ENCODE measurements at places on chromosomes 12 and 14. TPM values are rescaled to one million over a fixed set of nuclear protein-coding genes. Genes with fewer than 3 reads are reported as not detected.

- DNase-seq = no peak
- H3K4me3 ChIP-seq = peak overlapping the region; percentile 3
- H3K27me3 ChIP-seq = no peaks in the 10 kb centered on the region
Measured at GRCh38 chr12:89346741-89347324, 5.5 kb downstream of the DUSP6 start.

GRCh38 chr12:6078398-6079096 is 45.9 kb downstream of the VWF start:
- no peak for DNase-seq
- H3K27ac ChIP-seq = no peak overlapping the region
- H3K4me1 ChIP-seq = peaks cover 41% of the 10 kb centered on the region

Gene RERGL
- 5.0 TPM for total RNA-seq

Gene EIF2S3B
- 0.17 TPM for total RNA-seq

Gene TAS2R50
- total RNA-seq = 4.2 TPM

- peaks cover 96% of the 10 kb centered on the region for H3K36me3 ChIP-seq
- DNase-seq = no peak
- no peaks in the 10 kb centered on the region for H3K27me3 ChIP-seq
- H3K4me3 ChIP-seq = no peak overlapping the region
Measured at GRCh38 chr14:75096959-75097358, 27.5 kb downstream of the ZC2HC1C start.

- no peaks in the 10 kb centered on the region for H3K27me3 ChIP-seq
- H3K4me1 ChIP-seq = peaks cover 94% of the 10 kb centered on the region
- peak overlapping the region; percentile 97 for H3K27ac ChIP-seq
- no peak for DNase-seq
Measured at GRCh38 chr12:55718015-55718414, 2.2 kb downstream of the BLOC1S1 start.

DNA sequence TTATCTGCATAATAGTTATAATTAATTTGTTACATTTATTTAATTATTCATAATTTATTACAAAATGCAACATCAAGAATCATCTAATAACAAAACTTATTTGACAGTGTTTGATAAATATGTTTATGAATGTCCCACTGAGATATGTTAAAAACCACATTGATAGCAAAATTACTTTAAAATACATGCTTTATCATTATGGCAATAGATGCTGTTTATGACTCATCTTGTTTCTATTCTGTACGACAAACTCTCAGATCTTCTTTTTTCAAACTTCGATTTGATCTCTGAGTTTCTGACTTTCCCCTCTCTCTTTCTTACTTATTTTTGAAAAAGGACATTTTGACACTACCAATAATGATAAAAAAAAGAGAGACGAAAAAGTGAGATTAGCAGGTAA is 56.8 kb upstream of the LRRK2 start:
- no peaks in the 10 kb centered on the region for H3K4me1 ChIP-seq
- H3K27me3 ChIP-seq = no peaks in the 10 kb centered on the region
- H3K4me3 ChIP-seq = no peak overlapping the region
- no peak overlapping the region for H3K27ac ChIP-seq
- DNase-seq = no peak
- no peaks in the 10 kb centered on the region for H3K36me3 ChIP-seq

- no peaks in the 10 kb centered on the region for H3K36me3 ChIP-seq
- H3K27ac ChIP-seq = no peak overlapping the region
- no peaks in the 10 kb centered on the region for H3K4me1 ChIP-seq
- no peaks in the 10 kb centered on the region for H3K27me3 ChIP-seq
Measured at GRCh38 chr14:57078054-57078453, 190.7 kb downstream of the EXOC5 start.

GRCh38 chr12:25121916-25122315 is 73.0 kb downstream of the DNAI7 start:
- H3K36me3 ChIP-seq = no peaks in the 10 kb centered on the region
- H3K4me1 ChIP-seq = no peaks in the 10 kb centered on the region
- no peak for DNase-seq

GRCh38 chr12:95227818-95228356 is 10.3 kb downstream of the VEZT start:
- H3K4me1 ChIP-seq = peaks cover 60% of the 10 kb centered on the region
- H3K27me3 ChIP-seq = no peaks in the 10 kb centered on the region
- peak overlapping the region; percentile 25 for H3K27ac ChIP-seq
- H3K36me3 ChIP-seq = peaks cover 14% of the 10 kb centered on the region
- no peak for DNase-seq

DNA sequence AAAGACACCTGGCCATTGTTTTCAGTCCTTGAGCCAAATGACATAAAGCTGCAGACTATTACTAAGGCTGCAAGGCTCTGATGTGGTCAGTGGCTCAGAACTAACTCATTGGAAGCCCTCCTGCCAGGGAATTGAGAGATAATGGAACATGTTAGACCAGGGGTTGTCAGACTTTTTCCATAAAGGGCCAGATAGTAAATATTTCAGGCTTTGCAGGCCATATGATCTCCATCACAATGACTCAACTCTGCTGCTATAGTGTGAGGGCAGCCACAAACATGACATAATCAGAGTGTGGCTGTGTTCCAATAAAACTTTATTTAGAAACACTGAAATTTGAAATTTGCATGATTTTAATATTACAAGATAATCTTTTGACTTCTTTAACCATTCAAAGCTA is 140.3 kb downstream of the TMEM30B start:
- no peaks in the 10 kb centered on the region for H3K36me3 ChIP-seq
- no peaks in the 10 kb centered on the region for H3K27me3 ChIP-seq
- H3K27ac ChIP-seq = no peak overlapping the region
- no peak overlapping the region for H3K4me3 ChIP-seq
- H3K4me1 ChIP-seq = peaks cover 13% of the 10 kb centered on the region

- no peak overlapping the region for H3K27ac ChIP-seq
- H3K4me1 ChIP-seq = no peaks in the 10 kb centered on the region
- no peaks in the 10 kb centered on the region for H3K36me3 ChIP-seq
- no peaks in the 10 kb centered on the region for H3K27me3 ChIP-seq
Measured at GRCh38 chr12:79267580-79267979, 403.0 kb downstream of the SYT1 start.

Gene LTA4H
- 75.0 TPM for total RNA-seq

DNA sequence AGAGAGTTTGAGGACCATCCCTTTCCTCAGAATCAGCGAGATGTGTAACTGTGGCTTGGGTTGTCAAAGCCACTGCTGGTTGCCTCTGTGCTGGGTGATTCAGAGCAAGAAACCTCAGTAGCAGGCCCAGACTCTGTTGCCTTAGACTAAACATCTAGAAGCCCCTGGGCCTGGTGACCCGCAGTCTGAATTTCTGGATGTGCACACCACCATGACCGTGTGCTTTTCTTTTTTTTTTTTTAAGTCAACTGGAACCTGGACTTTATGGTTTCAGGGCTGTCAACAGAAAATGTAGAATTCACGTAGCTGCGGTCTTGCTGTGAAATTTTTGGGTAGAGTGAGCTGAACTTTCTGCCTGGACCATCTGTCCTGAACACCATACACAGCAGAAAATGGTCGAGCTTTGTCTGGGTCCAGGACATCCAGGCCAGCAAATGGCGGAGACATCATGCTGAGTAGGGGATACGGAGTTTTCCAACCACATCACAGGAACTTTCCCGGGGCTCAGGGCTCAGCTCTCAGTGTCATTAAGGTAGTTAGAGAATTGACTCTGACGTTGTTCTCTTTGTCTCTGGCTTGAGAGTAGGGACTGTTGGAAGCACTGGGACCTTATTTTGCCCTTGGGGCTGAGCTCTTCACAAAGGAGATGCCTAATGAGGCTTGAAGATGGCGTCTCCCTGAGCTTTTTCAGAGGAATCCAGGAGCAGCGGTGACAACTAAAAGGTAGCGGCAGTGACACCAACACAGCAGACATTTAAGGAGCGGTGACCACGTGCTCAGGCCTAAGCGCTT is 23.0 kb upstream of the BATF start:
- peak; percentile 45 for DNase-seq
- no peaks in the 10 kb centered on the region for H3K36me3 ChIP-seq
- no peaks in the 10 kb centered on the region for H3K27me3 ChIP-seq
- no peak overlapping the region for H3K27ac ChIP-seq

DNA sequence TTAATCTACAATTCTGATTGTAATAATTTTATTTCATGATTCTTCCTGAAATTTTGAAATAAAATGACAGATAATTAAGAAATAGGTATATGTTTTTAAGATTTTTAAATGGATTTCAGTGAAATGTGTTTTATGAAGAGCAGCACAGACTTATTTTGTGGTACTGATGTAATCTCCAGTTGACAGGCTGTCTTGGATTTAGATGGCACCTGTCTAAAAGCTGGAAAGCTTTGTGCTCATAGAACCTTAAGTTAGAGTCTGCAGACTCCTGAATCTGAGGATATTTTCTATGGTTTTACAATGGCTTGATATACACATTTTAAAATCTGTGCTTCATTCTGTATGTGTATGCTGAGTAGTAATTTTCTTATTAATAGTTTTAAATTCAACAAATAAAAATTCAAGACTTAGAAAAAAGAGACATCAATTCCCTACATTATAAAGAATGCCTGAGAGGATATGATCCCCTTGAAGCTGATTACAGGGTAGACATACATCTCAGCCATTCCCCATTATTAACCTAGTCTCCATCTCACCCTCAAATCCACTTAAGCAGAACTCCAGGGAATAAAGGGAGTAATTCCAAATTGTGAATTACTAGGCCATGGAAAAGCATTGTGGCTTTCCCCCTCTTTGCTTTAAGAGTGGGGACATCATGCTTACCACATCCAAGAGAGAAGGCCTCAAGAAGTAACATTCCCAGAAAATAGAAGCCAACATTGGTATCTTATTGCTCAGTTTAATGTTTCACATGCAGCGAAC is 33.7 kb upstream of the ACSS3 start:
- no peak overlapping the region for H3K4me3 ChIP-seq
- no peaks in the 10 kb centered on the region for H3K36me3 ChIP-seq
- no peaks in the 10 kb centered on the region for H3K4me1 ChIP-seq
- no peaks in the 10 kb centered on the region for H3K27me3 ChIP-seq

Gene HOXC11
- not detected for total RNA-seq

DNA sequence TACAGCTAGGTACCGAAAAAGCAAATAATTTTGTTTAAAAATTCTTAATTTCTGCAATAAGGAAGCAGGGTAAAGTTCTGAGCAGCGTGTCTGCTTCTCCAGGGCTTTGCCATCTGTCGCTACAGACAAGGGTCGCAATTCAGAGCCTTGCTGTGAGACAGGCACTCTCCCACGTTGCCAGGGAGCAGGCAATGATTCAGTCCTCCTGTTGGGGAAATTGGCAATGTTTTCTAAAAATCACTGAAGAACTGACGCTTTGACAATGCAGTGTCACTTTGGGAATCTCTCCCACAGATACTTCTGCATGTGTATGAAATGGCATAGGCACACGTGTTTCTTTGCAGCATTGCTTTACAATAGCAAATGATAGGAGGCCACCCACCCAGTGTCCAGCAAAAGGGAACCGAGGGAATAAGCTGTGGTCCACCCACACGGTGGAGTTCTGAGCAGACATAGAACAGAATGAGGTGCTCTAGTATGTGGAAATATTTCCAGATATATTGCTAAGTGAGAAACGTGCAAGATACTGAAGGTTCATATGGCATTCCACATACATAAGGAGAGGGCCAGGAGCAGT is 16.0 kb upstream of the HIP1R start:
- DNase-seq = no peak
- H3K4me3 ChIP-seq = no peak overlapping the region
- H3K4me1 ChIP-seq = no peaks in the 10 kb centered on the region
- no peaks in the 10 kb centered on the region for H3K36me3 ChIP-seq
- H3K27me3 ChIP-seq = no peaks in the 10 kb centered on the region

Gene DPPA3
- not detected for total RNA-seq

GRCh38 chr14:53380867-53381225 is 227.7 kb upstream of the DDHD1 start:
- H3K27me3 ChIP-seq = no peaks in the 10 kb centered on the region
- no peaks in the 10 kb centered on the region for H3K4me1 ChIP-seq
- H3K4me3 ChIP-seq = no peak overlapping the region
- H3K27ac ChIP-seq = no peak overlapping the region
- DNase-seq = no peak

- H3K36me3 ChIP-seq = no peaks in the 10 kb centered on the region
- H3K27ac ChIP-seq = no peak overlapping the region
- peaks cover 16% of the 10 kb centered on the region for H3K4me1 ChIP-seq
- H3K27me3 ChIP-seq = peaks cover 34% of the 10 kb centered on the region
- no peak for DNase-seq
Measured at GRCh38 chr14:105409364-105409763, 10.3 kb upstream of the MTA1 start.

DNA sequence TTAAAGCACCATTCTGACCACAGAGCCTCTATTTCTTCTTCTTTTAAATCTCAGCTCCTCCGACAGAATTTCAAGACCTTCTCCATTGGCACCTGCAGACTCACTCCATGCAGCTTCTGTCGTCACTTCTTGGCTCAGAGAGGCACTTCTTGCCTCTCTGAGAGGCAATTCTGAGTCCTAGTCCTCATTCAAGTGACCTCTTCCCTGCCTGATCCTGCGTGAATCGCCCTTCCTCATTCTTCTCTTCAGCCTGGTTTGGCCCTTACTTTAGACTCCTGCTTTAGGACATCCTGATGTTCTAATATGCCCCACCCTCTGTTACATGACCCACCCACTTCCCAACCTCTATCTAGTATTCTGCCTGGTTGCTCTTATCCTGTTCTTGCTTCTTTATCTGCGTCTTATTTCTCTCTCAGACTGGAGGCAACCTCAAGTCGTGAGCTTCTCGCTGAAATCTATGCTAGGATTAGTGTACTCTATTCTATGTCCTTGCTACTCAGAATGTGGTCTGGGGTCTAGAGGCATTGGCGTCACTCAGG is 55.6 kb upstream of the CISTR start:
- no peak overlapping the region for H3K27ac ChIP-seq
- no peak for DNase-seq
- no peaks in the 10 kb centered on the region for H3K27me3 ChIP-seq
- no peaks in the 10 kb centered on the region for H3K4me1 ChIP-seq
- H3K4me3 ChIP-seq = no peak overlapping the region
- no peaks in the 10 kb centered on the region for H3K36me3 ChIP-seq

GRCh38 chr14:31781578-31781977 is 220.4 kb downstream of the NUBPL start:
- H3K36me3 ChIP-seq = no peaks in the 10 kb centered on the region
- no peak overlapping the region for H3K27ac ChIP-seq
- no peak for DNase-seq

DNA sequence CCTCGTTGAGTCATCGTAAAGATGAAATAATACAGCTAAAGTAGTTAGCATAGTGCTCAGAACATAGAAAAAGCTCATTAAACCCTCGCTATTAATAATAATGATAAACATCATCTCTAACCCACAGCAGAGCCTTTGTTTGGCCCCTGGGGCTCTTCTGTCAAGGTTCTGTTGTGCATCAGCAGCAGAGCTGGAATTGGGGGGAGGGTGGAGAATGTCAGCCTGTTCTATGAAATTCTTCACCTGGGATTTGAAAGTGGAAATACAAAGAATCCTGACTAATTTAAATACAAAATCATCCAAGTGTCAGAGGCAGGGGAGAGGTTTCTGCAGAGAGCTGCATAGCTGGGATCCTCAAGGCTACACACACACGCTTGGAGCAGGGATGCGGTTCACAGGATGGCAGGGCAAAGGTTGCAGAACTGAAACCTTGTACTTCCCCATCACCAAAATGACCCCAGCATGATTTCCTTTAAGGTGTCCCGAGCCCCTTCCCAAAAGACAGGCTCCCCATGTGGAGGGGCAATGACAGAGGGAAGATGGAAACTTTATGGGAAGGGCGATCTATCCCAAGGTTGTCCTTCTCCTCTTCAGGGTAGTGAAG is 71.8 kb downstream of the DAD1 start:
- H3K36me3 ChIP-seq = no peaks in the 10 kb centered on the region
- H3K4me1 ChIP-seq = peaks cover 29% of the 10 kb centered on the region
- H3K27ac ChIP-seq = no peak overlapping the region
- no peak for DNase-seq

GRCh38 chr14:63174760-63175191 is 29.5 kb upstream of the RHOJ start:
- no peak for DNase-seq
- no peak overlapping the region for H3K27ac ChIP-seq
- H3K27me3 ChIP-seq = no peaks in the 10 kb centered on the region
- peaks cover 17% of the 10 kb centered on the region for H3K4me1 ChIP-seq
- H3K4me3 ChIP-seq = no peak overlapping the region

Gene NINJ2
- 7.3 TPM for total RNA-seq

All from esophagus muscularis mucosa (tissue), 4 donors.